Ascending aorta (tissue), 2 donors: ENCODE measurements at places on chromosomes 12 and 14. TPM values are rescaled to one million over a fixed set of nuclear protein-coding genes. Genes with fewer than 3 reads are reported as not detected.

The NRIP2 gene
- 9.7 TPM for total RNA-seq

The LRRK2 gene
- 14.3 TPM for total RNA-seq

The ANKRD33 gene
- not detected for total RNA-seq

The ZDHHC22 gene
- total RNA-seq: not detected

The MGP gene
- 3,618 TPM for total RNA-seq

The FCF1 gene
- 10.0 TPM for total RNA-seq

The AQP5 gene
- not detected for total RNA-seq

The PLCZ1 gene
- total RNA-seq: not detected

The KRT3 gene
- not detected for total RNA-seq

The TCL1B gene
- not detected for total RNA-seq

The KCNA1 gene
- total RNA-seq: not detected

The KRT83 gene
- not detected for total RNA-seq

The GPR65 gene
- 0.32 TPM for total RNA-seq

The ACVRL1 gene
- 308 TPM for total RNA-seq
